Kidney tubule cell (primary cell): ENCODE measurements at places on chromosomes 7 and 10.

GRCh38 chr10:15841696-15842095 lies 18.6 kb downstream of the MINDY3 start:
- no peak for DNase-seq

DNA sequence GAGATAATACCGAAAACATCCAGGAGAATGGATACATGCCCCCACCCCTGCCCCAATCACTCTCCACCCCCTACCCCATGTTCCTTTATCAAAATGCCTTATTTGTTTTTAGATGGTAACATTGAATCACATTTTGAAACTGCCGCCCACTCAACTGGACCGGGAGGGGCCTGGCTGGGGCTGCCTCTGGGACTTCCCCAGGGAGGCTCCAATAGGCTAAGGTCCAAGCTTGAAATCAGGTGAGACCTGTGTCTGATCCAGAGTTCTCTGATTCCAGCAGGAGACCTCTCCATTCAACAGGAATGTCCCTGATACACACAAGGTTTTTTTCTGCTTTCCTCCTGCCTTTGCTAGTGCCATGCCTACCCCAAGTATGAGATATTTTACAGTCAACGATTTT lies 43.8 kb upstream of the ACSL5 start:
- DNase-seq: no peak

GRCh38 chr10:49300140-49300974 lies 1.4 kb downstream of the C10orf71 start:
- no peak for DNase-seq

DNA sequence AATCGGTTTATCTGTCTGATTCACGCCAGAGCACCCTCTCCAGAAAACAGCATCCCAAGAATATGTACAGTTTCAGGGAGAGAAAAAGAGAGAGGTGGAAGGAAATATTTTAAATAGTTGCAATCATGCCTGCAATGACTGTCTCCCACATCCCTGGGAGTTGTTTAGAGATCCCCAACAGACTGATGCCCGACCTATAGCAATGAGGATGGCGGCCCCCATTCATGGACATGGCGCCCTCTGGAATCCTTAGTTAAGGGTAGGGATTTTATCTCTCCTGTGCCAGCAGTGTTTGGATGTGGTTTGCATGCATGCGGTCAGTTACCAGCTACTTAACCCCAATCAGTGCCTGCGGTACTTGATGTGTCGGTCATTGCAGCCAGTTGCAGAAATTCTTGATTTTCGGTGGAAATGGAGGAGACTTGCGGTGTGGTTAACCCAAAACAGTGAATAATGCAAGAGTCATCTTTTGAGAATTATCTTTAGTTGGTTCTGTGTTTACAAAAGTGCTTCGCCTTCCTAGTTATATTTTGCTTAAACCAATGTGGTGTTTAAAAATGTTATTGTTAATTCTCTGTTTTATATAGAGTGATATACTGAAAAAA lies 186.0 kb upstream of the TCF7L2 start:
- DNase-seq: no peak

DNA sequence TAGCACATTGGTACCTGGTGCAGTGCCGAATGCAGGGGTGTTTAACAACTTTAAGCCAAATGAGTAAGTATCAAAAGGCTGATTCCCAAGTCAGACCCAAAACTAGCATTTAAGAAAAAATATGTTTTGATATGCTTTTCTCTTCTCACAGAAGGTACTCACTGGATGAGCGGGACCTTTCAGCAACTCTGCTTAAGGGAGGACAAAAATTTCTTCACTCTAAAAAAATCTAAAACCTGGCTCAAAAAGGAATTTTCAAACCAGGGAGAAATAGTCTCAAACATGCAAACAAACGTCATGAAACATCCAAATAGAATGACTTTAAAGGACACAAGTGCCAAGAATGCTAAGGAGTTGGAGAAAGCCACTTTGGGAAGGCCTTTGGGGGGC lies 962.1 kb downstream of the KCNMA1 start:
- DNase-seq: no peak

- DNase-seq: peak; percentile 45
These were observed 184.7 kb downstream of the DGKB start for GRCh38 chr7:14717816-14718215.

DNA sequence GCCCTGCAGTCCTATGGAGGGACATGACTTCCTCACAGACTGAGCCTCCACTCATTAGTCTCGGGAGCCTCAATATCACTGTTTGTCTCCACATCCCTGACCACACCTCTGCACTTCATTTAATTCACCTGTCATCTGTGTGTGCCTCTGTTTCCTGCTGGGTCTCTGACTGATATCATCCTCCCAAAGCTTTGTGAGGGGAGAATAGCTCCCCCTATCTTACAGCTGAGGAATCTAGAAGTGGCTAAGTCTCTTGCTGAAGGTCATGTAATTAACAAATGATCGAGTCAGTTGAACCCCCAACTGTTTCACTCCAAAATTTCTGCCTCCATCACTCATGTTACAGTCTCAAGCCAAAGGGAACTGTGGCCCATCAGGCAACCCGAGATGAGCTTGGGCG lies 5.5 kb upstream of the CPXM2 start:
- no peak for DNase-seq

- peak; percentile 3 for DNase-seq
These were observed 73.4 kb upstream of the ZNF722 start for GRCh38 chr7:63925262-63925625.
